Activated naive CD8-positive, alpha-beta T cell treated with anti-CD3 and anti-CD28 coated beads, Interleukin-2, amount 50 U/mL, for 24 hours (primary cell): ENCODE measurements at places on chromosomes 13 and 19.
A peak's percentile ranks its signal among the peaks of the same experiment; 100 is the strongest.

- H3K36me3 ChIP-seq = no peaks in the 10 kb centered on the region
- no peaks in the 10 kb centered on the region for H3K4me1 ChIP-seq
Observed at GRCh38 chr13:93398167-93399035, 171.8 kb downstream of the GPC6 start.

DNA sequence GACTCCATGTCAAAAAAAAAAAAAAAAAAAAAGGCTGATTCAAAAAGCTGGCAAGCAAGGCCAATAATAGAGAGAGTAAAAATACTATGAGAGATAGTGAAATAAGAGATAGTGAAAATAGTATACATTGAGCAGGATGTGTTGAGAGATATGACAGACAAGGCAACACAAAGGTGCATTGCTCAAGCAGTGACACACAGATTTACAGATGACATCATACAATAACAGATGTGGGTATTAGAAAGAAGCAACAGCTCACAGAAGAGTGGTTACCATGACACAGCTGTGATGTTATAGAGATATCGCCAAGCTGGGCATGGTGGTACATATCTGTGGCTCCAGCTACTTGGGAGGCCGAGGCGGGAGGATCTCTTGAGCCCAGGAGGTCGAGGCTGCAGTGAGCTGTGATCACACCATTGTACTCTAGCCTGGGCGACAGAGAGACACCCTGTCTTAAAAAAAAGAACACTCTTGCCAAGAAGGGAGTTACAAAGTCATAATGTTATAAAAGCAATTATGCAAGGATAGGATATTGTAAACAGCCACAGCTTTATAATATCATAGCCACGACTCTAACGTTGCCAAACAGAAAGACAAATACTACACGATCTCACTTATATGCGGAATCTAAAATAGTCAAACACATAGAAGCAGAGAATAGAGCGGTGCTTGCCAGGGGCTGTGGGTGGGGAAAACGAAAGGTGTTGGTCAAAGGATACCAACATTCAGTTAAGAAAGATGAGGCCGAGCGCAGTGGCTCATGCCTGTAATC, 10.3 kb downstream of the TNFSF9 start:
- no peak overlapping the region for H3K27ac ChIP-seq
- peaks cover 2% of the 10 kb centered on the region for H3K27me3 ChIP-seq
- H3K36me3 ChIP-seq = peaks cover 2% of the 10 kb centered on the region
- DNase-seq = no peak
- no peak overlapping the region for H3K4me3 ChIP-seq
- peaks cover 21% of the 10 kb centered on the region for H3K4me1 ChIP-seq

DNA sequence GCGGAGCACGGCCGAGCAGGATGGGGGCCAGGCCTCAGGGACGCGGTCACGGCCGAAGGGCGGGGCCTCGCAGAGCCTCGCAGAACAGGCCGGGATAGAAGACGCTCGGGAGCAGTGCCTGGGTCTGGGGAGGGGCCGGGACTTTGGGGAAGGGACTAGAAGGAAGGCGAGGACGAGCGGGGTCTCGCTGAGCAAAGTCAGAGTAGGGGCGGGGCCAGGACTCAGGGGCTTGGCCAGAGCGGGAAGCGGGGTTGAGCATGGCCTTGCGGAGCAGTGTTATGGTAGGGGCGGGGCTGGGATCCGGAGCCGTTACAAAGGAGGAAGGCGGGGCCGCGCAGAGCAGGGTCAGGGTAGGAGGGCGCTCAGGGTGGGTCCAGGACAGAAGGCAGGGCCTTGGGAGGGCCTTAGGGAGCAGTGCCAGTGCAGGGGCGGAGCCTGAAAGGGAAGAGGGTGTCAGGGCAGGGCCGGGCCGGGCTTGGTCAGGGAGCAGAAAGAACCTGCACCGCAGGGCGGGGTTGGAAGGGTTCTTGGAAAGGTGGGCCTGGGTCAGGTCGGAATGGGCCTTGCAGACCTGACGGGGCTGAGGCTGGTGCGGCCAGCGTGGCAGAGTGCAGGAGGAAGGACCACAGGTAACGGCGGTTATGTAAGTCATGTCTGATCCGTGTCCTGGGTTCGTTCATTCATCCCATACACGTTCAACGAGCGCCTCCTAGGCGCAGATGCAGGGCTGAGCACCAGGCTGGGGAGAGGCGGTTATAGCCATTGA, 533 bp upstream of the ATP8B3 start:
- no peaks in the 10 kb centered on the region for H3K36me3 ChIP-seq
- H3K4me1 ChIP-seq = peaks cover 13% of the 10 kb centered on the region
- H3K27me3 ChIP-seq = no peaks in the 10 kb centered on the region
- peak overlapping the region; percentile 80 for H3K4me3 ChIP-seq

DNA sequence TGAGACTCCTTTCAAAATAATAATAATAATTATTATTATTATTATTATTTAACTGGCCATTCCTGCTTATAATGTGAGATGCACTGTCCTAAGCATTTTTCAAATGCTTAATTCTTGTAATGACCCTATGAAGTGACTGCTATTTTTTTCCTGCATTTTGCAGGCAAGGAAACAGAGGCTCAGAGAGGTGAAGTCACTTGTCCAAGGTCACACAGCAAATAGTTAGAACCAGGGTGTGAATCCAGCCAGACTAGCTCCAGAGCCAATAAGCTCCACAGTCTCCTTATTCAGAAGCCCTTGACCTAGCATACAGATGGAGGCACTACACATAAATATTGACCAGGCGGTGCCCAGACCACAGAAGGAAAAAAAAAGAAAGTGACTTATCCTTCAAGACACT, 77.5 kb upstream of the CACNA1A start:
- no peaks in the 10 kb centered on the region for H3K27me3 ChIP-seq
- DNase-seq = no peak
- H3K36me3 ChIP-seq = no peaks in the 10 kb centered on the region
- H3K27ac ChIP-seq = no peak overlapping the region
- no peaks in the 10 kb centered on the region for H3K4me1 ChIP-seq

- no peak for DNase-seq
- peaks cover 20% of the 10 kb centered on the region for H3K4me1 ChIP-seq
Observed at GRCh38 chr13:42086582-42086981, 38.1 kb downstream of the DGKH start.

GRCh38 chr13:79044415-79044814, 361.6 kb downstream of the RBM26 start:
- no peaks in the 10 kb centered on the region for H3K4me1 ChIP-seq
- no peaks in the 10 kb centered on the region for H3K36me3 ChIP-seq
- H3K4me3 ChIP-seq = no peak overlapping the region
- no peak for DNase-seq
- H3K27ac ChIP-seq = no peak overlapping the region

DNA sequence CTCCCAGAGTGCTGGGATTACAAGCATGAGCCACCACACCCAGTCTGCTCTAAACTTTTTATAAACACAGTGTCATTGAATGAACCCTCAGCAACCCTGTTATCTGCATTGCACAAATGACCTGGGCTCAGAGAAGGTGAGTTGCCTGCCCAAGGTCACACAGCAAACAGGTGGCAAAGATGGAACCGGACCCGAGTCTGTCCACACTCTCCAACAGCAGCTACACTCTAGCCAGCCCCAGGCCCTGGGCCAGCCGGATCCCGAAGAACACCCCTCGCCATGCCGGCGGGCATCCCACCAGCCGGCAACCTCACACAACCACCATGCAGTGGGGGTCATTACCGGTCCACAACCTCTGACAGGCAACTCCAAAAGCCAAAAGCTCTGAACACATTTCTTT, 14.5 kb downstream of the ERCC2 start:
- peaks cover 13% of the 10 kb centered on the region for H3K36me3 ChIP-seq
- no peaks in the 10 kb centered on the region for H3K4me1 ChIP-seq
- H3K4me3 ChIP-seq = no peak overlapping the region
- no peak for DNase-seq
- H3K27ac ChIP-seq = no peak overlapping the region
- H3K27me3 ChIP-seq = no peaks in the 10 kb centered on the region

- no peaks in the 10 kb centered on the region for H3K27me3 ChIP-seq
- DNase-seq = no peak
- no peak overlapping the region for H3K4me3 ChIP-seq
Observed at GRCh38 chr13:41411522-41411921, 45.8 kb upstream of the RGCC start.

DNA sequence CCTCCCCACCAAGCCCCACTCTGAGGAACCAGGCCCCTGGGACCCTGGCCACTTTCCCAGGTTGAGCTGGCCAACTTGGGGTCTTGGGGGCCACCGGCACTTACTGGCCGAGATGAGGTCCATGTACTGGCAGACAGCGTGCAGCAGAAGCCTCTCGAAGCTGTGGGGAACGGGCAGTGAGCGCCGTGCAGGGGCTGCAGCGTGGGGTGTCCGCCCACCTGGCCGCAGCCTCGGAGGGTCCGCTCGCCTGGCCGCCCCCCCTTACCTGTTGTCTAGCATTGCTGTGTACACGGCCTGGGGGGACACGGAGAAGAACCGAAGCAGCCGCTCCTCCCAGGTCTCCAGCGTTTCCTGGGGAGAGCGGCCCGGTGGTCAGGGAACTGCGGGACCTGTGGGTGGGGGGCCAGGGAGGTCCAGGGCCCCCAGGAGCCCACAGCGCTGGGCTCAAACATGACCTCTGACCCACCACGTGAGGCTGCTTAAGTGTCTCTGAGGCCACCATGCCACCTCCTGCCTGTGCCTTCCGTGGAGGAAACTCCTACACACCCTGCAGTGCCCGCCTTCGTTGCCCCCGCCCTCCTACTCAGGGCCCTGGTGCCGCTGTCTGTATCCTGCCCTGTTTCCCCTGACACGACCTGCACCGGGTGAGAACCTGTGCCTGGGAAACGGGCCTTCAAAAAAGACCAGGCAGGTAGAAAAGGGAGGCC, 6.2 kb downstream of the RNU6-9 start:
- no peak for DNase-seq
- H3K4me3 ChIP-seq = no peak overlapping the region
- peaks cover 12% of the 10 kb centered on the region for H3K4me1 ChIP-seq

GRCh38 chr19:934865-935479, 9.1 kb downstream of the ARID3A start:
- H3K27ac ChIP-seq = no peak overlapping the region
- no peak overlapping the region for H3K4me3 ChIP-seq
- no peaks in the 10 kb centered on the region for H3K36me3 ChIP-seq
- DNase-seq = no peak
- H3K4me1 ChIP-seq = peaks cover 27% of the 10 kb centered on the region
- peaks cover 2% of the 10 kb centered on the region for H3K27me3 ChIP-seq

DNA sequence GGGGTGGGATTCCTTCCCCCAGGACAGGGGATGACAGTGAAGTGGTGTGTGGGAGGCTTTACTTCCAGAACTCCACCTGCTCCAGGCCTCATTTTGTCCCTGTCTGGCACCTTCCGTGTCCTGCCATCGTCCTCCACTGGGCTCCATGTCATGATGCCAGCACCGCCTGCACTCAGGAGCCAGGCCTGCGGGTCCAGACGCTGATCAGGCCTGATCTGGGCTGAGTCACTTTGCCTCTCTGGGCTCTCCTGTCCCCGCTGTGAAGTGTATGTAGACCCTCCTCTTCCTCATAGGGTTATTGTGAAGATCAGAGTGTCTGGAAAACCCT, 9.6 kb downstream of the FUZ start:
- H3K4me3 ChIP-seq = no peak overlapping the region
- no peaks in the 10 kb centered on the region for H3K27me3 ChIP-seq
- no peak for DNase-seq
- H3K4me1 ChIP-seq = peaks cover 12% of the 10 kb centered on the region
- no peak overlapping the region for H3K27ac ChIP-seq
- peaks cover 17% of the 10 kb centered on the region for H3K36me3 ChIP-seq

GRCh38 chr19:49157445-49158224, at the start of gene TRPM4:
TRPM4 (plus strand) TSS chr19:49157792; CDS start chr19:49157867, 75 bp downstream.
- no peak within 1 kb of the TSS for H3K27ac ChIP-seq
- H3K4me3 ChIP-seq = peak within 1 kb of the TSS; percentile 46
- peaks cover 5% of the 10 kb centered on the region for H3K4me1 ChIP-seq
- peak; percentile 67 for DNase-seq
- H3K36me3 ChIP-seq = no peaks in the 10 kb centered on the region

GRCh38 chr13:44421853-44422525, 48.4 kb downstream of the SERP2 start:
- no peak for DNase-seq
- H3K4me3 ChIP-seq = no peak overlapping the region
- H3K4me1 ChIP-seq = no peaks in the 10 kb centered on the region
- H3K36me3 ChIP-seq = no peaks in the 10 kb centered on the region
- no peak overlapping the region for H3K27ac ChIP-seq
- H3K27me3 ChIP-seq = peaks cover 23% of the 10 kb centered on the region

DNA sequence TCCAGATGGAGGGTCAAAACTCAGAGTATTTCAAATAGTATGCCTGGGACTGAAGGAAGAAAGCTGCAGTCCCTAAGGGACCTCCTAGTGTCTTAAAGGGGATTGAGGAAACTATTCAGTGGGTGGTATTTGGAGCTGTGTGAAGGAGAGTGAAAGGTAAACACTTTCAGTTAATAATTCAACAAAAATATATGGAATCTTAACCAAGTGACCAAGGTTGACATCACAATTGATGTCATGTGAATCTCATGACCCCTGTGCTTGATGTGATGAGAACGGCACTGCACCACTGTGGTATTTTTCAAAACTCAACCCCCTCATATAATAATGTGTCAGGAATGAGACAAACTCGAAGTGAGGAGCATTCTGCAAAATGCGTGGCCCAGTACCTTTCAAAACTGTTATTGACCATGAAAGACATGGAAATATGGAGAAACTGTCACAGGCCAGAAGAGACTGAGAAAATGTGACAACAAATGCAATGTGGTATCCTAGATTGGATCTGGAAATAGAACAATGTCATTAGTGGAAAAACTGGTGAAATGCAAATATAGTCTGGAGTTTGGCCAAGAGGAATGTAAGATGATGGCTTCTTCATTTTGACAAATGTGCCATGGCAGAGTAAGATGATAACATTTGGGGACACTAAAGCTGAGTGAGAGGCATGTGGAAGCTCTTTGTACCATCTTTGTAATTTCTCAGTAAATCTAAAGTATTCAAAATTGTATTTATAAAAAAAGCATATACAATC, 553.9 kb downstream of the RFC3 start:
- no peaks in the 10 kb centered on the region for H3K4me1 ChIP-seq
- DNase-seq = no peak
- no peak overlapping the region for H3K4me3 ChIP-seq
- no peak overlapping the region for H3K27ac ChIP-seq
- no peaks in the 10 kb centered on the region for H3K36me3 ChIP-seq
- H3K27me3 ChIP-seq = no peaks in the 10 kb centered on the region

- no peaks in the 10 kb centered on the region for H3K27me3 ChIP-seq
- H3K4me3 ChIP-seq = no peak overlapping the region
- H3K36me3 ChIP-seq = no peaks in the 10 kb centered on the region
- H3K4me1 ChIP-seq = no peaks in the 10 kb centered on the region
- DNase-seq = no peak
Observed at GRCh38 chr13:67664502-67664901, 434.4 kb upstream of the PCDH9 start.

- peaks cover 27% of the 10 kb centered on the region for H3K4me1 ChIP-seq
- no peaks in the 10 kb centered on the region for H3K36me3 ChIP-seq
- DNase-seq = peak; percentile 76
- no peak overlapping the region for H3K27ac ChIP-seq
- H3K4me3 ChIP-seq = peak overlapping the region; percentile 67
Observed at GRCh38 chr19:15551293-15552004, 43.1 kb downstream of the CYP4F22 start.

- H3K4me3 ChIP-seq = no peak overlapping the region
- peaks cover 9% of the 10 kb centered on the region for H3K4me1 ChIP-seq
- H3K36me3 ChIP-seq = no peaks in the 10 kb centered on the region
- DNase-seq = no peak
Observed at GRCh38 chr13:49608651-49609331, 19.5 kb upstream of the ARL11 start.
